Activated effector memory CD4-positive, alpha-beta T cell treated with anti-CD3 and anti-CD28 coated beads, Interleukin-2, amount 50 U/mL, for 16 hours (primary cell): ENCODE measurements at places on chromosomes 3 and 15.

- peak; percentile 91 for DNase-seq
Observed at GRCh38 chr15:64010719-64011118, 35.6 kb downstream of the DAPK2 start.

- DNase-seq = no peak
Observed at GRCh38 chr15:66147440-66147839, 106.1 kb downstream of the MEGF11 start.

DNA sequence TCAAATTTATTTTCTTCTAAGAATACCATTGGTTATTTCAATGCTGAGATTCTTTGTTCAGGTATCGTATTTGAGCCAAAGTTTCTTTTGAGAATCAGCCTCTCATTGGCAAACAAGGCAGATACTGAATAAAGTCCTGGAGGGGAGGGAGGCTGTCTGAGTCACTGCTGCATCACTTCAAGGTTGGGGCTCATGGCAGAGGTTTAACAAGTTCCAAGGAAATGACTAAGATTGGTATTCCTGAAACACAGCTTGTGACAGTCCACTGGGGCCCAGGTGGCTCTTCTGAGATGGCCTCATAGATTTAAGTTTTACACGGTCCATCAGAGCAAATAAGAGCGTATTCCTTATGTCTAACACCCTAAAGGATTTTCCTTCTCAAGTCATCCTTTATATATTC is 213.8 kb upstream of the STAC start:
- no peak for DNase-seq

GRCh38 chr3:53230041-53230621 is 25.7 kb downstream of the TKT start:
- DNase-seq = peak; percentile 60

DNA sequence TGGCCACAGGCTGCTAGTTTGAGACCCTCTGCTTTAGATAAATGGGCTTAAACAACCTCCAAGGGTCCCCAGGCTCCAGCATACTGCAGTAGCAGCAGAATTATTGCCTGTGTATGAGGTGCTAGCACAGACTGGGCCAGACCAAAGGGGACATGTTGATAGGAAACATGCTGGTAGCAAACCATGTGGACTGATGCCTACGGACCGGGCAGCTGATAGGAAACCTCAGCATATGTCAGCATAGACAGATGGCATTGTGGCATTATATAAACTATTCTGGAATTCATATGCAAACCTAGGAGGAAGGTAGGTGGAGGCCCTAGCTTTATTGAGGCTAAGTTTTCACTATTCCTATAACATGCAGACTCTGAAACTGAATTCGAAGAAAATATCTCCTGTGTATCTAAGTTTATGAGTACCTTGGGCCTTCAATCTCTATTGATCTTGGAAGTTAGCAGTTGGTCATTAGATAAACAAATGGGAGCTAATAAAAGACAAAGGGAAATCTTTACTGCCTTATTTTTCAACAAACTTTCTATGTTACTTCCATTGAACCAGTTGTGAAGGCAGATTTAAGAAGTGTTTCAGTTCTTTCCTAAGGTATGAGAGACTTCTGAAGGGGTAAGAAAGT is 1.7 kb upstream of the HGD start:
- no peak for DNase-seq

DNA sequence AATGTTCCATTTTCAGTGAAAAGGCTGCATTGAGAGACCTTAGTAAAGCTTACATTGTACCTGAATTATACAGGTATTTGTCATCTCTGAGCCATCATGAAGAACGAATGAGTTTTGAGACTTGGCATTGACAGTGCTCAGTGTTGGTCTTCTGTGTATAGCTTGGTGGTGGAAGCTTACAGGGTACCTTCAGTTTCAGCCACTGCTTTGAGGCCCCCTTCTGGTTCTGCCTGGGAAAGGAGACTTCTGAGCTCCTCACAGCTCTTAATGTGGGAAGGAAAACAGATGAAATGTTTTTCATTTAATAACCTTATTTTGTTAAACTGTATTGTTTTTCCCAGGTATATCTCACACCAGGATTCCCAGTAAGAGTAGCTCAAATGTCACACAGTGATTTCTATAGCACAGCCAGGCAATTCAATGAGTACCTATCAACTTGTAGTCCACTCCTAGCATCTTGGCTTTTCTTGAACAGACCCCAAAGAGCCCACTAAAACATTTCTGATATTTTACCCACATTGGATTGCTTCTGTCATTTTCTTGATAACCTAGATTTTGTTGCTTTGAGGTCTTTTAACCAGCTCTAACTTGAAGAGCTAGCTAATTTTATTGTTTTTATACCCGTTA is 5.6 kb downstream of the SERPINI1 start:
- DNase-seq = peak; percentile 69

DNA sequence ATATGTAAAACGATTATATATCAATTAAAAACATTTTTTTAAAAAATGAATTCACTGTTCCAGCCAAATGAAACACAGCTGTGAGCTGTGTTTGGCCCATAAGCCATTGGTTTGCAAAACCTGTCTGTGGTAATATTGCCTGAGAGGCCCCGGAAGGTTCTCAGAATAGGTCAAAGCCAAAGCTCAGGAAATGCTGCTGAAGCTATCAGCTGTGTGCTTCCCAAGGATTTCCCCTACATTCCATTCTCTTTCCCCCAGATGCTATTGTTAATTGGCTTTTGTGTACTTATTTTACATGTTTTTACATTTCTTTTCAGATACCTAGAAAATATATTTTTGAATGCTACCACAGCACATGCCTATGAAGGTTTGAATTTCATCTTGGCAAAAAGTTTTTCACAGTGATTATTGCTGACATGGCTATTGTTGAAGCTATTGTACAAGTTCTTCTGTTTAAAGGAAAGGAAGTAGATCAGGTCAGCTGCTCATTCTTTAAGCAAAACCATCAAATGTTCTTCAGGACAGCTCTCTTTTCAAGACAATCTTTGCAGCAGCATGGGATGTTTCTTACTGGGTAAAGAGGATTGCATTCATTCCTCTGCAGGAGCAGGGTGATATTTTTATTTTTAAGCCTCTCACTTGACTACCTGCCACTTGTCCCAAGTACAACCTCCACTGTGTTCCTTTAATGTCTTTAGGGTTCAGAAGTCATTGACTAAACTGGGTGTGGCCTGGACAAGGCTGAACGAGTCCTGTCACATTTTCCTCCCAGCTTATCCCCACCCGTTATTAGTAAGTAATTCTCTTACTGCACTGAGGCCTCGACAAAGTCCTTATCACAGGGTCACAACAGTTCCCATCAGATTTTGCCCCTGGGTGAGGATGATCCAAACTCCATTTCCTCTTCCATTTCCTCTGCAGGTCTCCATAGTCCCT is 26.3 kb upstream of the BNC1 start:
- no peak for DNase-seq

- no peak for DNase-seq
Observed at GRCh38 chr3:146178006-146178689, 17.2 kb upstream of the PLOD2 start.

GRCh38 chr15:63968700-63969099 is 77.6 kb downstream of the DAPK2 start:
- no peak for DNase-seq

GRCh38 chr15:58931987-58932588 is 1.4 kb downstream of the SLTM start:
- DNase-seq = no peak

DNA sequence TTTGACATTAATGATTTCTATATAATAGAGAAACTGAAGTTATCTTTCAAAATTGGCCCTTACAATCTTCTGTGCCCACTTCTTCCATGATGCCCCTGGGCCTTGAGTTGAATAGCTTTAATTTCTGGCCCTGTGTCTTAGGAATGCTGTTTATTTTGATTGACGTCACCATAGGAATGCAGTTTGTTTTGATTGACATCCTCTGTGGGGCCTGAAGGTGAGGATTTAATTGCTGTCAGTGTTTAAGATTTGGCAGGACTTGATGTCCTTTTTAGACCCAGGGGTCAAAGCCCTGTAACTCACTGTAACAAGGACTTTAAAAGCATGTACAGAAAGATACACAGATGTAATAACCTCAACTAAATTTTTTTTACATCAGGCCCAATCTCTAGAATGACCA is 83.3 kb downstream of the GLDN start:
- no peak for DNase-seq

DNA sequence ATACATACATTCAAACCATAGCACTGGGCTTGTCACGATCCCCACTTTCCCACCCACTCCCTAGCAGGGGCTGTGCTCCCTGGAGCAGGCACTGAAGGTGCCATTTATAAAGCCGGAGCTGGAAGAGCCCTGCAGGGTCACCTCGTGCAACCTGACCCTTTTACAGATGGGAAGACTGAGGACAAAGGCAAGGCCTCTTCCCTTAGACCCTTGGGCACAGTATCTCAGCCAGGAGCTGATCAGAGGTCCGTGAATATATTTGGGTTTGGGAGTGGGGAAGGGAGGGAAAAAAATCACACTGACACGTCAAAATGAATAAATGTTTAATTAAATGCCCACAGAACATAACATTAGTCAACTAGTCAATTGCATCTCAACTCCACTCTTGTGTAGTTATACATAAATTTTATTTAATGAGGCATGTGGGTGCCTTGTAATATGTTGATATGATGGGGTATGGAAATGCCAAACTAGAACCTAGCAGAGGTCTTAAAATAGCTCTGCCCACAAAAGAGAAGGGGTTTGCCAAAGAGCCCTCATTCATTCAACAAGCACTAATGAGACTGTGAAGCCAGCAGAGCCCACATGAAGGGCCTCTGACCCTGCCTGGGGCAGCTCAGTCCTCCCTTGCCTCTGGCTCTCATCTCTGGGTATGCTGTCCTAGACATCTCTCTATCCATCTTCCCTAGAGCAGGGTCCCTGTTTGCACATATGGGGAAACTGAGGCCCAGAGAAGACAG is 119.4 kb downstream of the NUP210 start:
- no peak for DNase-seq

- DNase-seq = no peak
Observed at GRCh38 chr15:29289173-29289572, 19.6 kb upstream of the NSMCE3 start.

DNA sequence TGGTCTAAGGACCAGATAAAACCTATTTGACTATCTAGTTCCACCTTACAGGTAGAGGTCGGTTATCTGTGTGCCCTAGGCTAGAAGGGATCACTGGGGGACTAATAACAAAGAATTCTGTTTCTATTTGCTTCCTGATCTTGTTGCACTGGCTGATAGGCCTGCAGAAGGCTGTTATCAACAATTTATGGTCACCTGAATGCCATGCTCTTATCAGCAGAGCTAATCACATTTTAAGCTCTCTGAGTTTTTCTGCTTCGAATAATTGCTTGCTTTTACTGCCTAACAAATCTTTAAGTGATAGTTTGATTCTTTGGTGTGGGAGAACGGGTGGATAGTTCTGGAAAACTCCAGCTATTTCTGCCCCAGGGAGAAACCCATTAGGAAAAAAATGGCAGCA is 263.1 kb downstream of the PDZRN3 start:
- DNase-seq = no peak

- no peak for DNase-seq
Observed at GRCh38 chr3:95356764-95357501, 1294.1 kb downstream of the NSUN3 start.

- DNase-seq = no peak
Observed at GRCh38 chr3:102571720-102572384, 137.0 kb downstream of the ZPLD1 start.
